ENCODE measurements at places on chromosomes 5 and 9.

- DNase-seq: no peak
These were observed 31.4 kb upstream of the STING1 start for GRCh38 chr5:139513852-139514485.

- DNase-seq: no peak
These were observed 7.6 kb upstream of the CXXC5 start for GRCh38 chr5:139640421-139641115.

DNA sequence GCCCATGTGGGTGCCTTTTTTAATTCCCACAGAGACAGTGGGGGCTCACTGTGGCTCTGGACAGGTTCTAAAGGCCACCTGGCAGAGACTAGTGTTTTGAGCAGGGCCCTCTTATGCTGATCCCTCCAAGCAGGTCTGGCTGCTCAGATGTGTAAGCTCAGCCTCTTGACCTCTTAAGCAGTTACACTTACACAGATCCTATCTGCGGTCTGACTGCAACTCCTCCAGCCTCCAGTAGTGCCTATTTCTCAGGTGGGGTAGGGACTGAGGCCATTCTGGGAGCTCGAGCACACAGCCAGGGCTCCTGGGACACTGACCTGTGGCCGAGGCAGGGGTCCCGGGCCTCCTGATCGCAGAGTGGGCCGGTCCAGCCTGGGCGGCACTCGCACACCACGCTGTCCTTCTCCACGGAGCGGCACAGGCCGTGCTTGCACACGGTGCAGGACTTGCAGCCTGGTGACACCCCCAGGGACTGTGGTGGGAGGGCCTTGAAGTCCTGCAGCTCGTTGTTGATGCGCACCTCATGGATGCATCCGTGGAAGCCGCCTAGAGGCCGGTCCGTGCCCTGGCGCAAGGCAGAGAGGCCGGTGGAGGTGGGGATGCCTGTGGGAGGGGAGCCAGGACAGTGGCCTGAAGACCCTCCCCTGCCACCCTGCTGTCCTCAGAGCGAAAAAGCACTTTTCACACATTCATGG, 91.9 kb upstream of the PANK3 start:
- no peak for DNase-seq

- DNase-seq: no peak
These were observed 32.3 kb upstream of the CSF1R start for GRCh38 chr5:150118561-150119229.

GRCh38 chr9:123715258-123715657, 214.7 kb downstream of the DENND1A start:
- no peak for DNase-seq

DNA sequence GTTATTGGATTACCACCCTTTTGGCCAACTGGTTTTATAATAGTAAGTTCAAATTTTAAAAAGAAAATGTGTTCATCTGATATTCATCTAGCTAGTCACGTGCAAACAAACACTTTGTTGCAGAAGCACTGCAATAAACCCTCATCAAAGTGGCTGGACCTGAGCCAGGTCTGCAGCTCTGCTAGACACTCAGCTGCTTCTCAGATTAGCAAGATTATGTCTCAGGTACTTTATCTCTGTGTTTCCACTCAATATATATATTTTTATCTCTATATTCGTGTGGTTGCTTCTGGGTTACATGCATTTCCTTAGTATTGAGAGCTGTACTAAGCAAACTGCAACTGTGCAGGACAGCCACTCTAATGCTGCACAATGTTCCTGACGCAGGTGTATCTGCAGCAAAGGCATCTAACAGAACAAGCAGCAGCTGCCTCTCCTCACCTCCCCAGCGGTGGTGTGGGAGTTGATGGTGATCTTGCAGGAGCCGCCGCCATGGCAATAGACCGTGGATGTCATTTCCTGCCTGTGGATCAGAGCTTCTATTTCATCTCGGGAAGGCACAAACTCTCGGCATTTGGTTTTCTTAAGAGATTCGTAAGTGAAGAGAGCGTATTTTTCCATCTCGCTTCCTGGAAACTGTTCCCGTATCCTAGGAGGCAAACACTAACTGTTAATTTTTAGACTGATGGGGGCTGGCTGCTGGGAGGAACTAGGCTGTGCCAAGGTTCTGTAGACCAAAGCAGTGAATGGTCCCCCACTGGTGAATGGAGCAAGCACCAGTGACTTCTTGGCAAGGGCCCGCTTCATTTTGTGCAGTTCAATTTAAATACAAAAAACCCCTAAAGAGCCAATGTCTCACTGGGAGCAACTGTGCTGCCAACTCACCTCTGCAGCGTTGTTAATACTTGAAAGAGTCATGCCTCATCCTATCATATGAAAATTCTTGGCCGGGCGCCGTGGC, 56.7 kb upstream of the RETREG1 start:
- no peak for DNase-seq

GRCh38 chr9:117354244-117354847, 60.5 kb downstream of the ASTN2 start:
- DNase-seq: no peak

GRCh38 chr9:135584371-135584770, 22.8 kb downstream of the PAEP start:
- no peak for DNase-seq

DNA sequence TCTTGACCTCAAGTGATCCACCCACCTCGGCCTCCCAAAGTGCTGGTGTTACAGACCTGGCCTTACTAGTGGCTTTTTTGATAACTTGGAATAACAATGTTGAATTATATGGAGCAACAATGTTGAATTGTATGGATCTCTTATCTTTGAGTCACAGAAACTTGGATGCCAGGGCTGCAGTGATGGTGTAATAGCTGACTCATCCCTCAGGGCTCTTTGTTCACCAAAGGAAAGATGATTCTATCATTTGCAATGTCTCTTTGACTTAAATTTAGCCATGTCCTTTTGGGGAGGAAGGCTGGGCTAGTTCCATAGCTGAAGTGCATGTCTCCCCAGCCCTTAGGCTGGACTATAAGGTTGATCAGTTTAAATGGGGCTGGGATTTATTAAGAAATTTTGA, 172.3 kb downstream of the PDZD2 start:
- DNase-seq: no peak

- DNase-seq: no peak
These were observed 24.2 kb upstream of the ZBTB34 start for GRCh38 chr9:126836216-126836615.

GRCh38 chr9:95874989-95875304, 544 bp upstream of the ERCC6L2 start:
- peak; percentile 49 for DNase-seq

- no peak for DNase-seq
These were observed 123.9 kb downstream of the ADAMTS2 start for GRCh38 chr5:179221196-179221876.

DNA sequence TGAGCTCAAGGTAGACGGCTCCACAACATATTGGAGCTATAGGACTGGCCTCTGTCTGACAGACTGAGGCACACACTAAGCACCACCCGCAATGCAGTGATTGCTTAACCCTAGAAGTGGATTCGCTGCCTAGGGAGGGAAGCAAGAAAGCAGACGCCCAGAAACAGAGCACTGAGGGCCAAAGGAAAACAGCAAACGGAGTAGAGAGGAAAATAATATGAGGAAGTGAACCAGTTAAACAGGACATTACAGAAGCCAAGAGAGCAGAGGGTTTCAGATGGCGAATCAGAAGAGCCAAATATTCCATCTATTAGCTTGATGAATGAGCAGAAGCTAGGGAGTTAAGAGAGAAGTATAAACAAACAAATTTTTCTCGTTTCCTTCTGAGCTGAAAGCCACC, 139.2 kb upstream of the LHFPL2 start:
- no peak for DNase-seq

DNA sequence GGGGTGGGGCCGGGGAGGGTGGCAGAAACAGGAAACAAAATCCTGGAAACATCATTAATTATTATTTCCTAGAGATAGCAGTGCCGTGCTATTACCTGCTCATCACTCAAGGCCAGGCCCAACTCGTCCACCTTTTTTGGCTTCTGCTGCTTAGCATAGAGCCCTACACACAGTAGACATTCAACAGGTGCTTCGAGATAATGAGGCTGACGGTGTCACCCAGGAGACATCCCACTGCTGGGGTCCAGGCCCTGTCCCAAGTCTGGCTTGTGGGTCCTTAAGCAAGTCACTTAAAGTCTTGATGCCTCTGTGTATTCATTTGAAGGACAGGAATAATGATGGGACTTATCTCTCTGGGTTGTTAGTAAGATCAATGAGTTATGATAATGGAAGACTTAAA, 506.6 kb downstream of the BNC2 start:
- DNase-seq: no peak

- DNase-seq: peak; percentile 2
These were observed 62.1 kb upstream of the VLDLR start for GRCh38 chr9:2559192-2560152.

DNA sequence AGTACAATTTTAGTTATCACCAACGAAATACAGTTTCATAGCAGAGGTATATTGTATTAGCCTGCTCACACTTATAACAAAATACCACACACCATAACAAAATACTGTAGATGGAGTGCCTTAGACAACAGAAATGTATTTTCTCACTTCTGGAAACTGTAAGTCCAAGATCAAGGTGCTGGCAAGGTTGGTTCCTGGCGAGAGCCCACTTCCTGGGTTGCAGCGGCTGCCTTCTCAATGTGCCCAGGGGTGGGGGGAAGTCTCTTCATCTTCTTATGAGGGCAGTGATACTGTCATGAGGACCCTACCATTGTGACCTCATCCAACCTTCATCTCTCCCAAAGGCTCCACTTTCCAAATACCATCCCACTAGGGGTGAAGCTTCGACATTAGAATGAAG, 30.5 kb upstream of the GADD45G start:
- no peak for DNase-seq

- DNase-seq: no peak
These were observed 140.9 kb downstream of the CCDC171 start for GRCh38 chr9:15693701-15694100.

GRCh38 chr9:127927201-127927987, 3.2 kb downstream of the PIP5KL1 start:
- DNase-seq: no peak

GRCh38 chr9:91546574-91546973, 122.9 kb upstream of the NFIL3 start:
- no peak for DNase-seq

Measured in substantia nigra (tissue), 51 donors.